ENCODE measurements at places on chromosomes 6 and 20.
A peak's percentile ranks its signal among the peaks of the same experiment; 100 is the strongest.

- no peak for DNase-seq
These were observed 70.9 kb upstream of the TBX18 start for GRCh38 chr6:84835340-84835739.

DNA sequence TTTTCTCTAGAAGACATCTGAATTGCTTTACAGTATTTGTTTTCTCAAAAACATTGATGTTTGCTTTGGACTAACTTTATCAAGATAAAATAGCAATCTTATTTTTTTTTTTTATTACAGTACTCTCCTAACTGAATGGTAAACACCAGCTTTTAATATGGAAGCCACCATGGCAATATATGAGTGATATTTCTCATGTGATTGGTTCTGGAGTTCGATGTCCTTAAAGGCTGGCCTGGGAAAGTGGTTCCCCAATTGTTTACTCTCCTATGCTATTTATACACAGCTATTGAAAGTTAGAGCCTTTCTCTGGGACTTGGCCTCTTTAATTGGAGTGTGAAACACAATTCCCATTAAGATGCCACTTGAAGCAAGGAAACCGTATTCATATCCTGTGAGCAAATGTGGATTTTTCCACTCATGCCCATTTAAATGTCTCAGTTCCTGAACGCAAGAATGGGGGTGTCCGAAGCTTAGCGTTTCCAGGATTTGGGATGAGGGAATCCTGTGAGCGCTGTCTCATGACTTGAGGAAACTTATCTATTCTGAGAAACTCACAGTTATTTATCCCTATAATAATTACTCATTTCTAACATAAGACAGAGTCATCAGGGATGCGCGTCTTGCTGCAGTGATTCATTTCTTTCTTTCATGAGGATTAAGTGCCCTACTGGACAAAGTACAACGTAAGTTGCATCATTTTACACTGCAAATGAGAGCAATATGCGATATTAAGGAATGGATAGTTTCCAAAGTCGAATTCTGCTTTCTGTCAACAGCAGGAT, 143.3 kb upstream of the PREP start:
- no peak for DNase-seq

DNA sequence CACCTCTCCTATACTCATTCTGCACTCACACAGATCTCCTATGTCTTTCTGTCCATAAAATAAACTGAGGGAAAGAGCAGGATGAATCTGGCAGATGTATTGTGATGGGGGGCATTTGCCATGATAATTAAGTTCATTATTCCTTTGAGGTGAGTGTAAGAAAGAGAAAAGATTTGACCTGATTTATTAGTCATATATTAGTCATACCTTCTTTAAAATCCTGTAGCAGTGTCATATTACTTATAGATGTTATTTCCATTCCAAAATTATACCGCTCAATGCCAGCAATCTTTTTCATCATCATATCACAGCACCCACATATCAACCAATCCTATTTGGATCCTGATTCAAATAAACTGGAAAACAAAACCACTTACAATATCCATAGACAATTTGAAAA, 733.3 kb upstream of the SLC35B3 start:
- no peak for DNase-seq

DNA sequence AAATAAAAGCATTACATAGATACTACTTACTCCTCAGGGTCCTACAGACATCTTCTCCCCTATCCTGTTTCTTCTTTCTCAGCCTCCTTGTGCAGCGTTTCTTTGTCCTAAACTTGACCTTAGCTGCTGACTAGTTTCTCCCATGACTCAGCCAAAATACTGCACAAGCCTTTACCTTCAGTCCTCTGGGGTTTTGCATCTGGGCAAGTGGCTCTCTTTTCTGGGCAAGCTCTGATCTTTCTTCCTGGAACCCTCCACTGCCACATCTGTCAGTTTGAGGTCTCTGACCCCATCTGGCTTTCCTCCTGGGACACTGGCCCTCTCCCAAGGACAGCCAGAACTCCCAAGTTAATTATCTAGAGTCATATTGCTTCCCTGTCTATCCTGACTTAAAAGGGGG, 838.4 kb downstream of the DHX35 start:
- DNase-seq = peak; percentile 65

- no peak for DNase-seq
These were observed 8.5 kb upstream of the SRC start for GRCh38 chr20:37337208-37337991.

DNA sequence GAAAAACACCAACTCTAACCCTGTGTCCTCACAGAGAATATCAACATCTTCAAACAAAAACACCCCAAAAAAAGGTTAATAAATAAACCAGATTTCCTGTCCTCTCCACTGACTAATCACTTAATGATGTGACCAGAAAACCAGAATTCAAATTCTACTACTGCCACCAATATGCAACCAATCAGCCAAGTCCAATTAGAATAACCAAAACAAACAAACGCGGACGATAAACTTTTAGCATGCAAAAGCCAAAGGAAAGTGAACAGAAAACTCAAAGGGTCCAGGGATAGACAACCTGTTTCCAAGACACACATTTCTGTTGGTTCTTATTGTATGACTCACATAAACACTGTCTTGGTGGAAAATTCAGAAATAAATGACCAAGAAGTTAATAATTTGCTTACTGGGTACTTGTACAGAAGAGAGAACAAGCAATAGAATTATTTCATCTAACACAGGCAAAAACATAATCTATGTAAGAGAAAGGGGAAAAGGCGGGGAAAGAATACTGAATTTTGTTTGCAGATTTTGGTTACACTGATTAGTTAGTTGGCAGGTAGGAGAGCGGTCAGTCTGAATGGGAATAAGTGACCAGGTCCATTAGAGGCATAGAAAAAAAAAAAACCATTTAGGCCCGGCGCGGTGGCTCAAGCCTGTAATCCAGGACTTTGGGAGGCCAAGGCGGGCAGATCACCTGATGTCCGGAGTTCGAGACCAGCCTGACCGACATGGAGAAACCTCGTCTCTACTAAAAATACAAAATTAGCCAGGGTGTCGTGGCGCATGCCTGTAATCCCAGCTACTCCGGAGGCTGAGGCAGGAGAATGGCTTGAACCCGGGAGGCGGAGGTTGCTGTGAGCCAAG, 34.1 kb downstream of the HFE start:
- DNase-seq = no peak

DNA sequence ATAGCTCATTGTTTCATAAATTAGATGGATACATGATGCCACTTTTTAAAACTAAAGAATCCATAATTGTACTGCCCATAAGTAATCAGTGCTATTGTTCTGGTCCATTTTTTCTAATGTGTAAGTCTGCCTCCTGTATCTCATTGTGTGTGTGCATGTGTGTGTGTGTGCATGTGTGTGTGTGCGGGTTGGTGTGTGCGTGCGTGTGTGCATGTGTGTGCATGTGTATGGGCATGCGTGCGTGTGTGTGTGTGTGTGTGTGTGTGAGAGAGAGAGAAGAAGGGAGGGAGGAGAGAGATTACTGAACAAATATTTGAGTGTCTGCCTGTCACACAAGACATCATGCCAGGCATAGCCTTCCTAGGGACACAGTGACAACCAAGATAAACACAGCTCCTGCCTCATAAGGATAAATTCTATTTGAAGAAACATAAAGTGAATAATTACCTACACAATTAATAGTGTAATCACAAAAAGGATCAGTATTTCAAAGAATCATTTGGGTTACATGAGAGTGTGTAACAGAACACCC, 33.2 kb upstream of the RPS6KA2 start:
- no peak for DNase-seq
